ENCODE measurements at places on chromosomes 16 and 17.

- DNase-seq = no peak
These were observed 8.0 kb upstream of the CPPED1 start for GRCh38 chr16:12811441-12812383.

DNA sequence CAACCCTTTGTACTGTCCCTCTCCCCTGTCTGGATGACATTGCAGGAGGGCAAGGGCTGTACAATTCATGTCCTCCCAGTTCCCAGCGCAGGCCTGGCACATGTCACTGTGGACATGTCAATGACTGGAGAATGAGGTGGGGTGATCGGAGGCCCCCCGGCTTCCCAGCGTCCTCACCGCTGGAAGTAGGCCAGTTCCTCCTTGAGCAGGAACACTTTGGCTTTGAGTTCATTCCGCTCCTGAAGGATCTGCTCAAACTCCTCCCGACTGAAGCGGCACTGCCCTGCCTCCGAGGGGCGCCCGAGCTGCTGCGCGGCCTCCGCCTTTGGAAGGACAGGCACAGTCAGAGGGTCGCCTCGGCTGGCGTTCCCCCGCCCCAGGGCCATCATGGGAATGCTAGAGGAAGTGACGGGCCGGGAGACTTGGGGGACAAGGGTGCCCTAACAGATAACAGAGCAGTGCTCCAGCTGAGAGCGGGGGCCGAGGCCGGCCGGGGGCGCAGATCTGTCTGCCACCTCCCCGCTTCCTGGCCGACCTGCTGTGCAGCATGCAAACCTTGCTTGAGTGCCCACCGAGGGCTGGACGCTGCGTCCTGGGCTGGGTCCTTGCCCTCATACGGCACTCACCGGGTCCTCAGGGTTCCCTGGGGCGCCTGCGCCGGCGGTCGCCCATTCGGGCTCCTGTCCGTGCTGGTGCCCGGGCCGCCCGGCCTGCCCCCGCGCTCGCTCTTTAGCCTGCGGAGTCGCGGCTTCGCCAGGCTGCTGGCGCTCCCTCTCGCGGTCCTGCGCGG is 1.3 kb downstream of the RILP start:
- DNase-seq = no peak

GRCh38 chr16:31382485-31383161 is 10.5 kb upstream of the ITGAD start:
- DNase-seq = peak; percentile 66

DNA sequence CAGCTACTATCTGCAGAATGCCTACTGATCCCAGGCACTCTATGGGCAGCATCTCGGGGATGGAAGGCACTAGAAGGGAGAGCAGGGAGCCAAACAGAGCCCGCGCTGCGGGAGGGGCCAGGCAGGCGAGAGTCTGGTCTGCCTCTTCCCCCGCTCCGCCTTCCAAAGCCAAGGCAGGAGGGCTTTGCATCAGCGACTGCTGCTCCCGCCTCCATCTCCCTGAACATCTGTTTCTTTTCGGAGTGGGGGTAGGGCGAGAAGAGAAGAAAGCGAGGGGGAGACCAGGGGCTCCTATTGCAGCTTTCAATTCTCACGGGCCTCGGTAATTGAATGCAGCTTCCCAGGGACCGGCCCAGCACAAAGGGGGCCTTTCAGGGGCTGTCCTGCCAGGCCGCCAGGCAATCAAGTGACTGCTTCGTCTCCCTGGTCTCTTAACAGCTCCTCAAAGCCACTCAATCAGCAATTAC is 31.4 kb upstream of the CDC42EP4 start:
- no peak for DNase-seq

- no peak for DNase-seq
These were observed 29.0 kb upstream of the CLEC3A start for GRCh38 chr16:77993111-77993985.

GRCh38 chr17:48513097-48513496 is 17.7 kb downstream of the HOXB1 start:
- DNase-seq = no peak

GRCh38 chr16:83113317-83113716 is 486.5 kb downstream of the CDH13 start:
- DNase-seq = no peak

GRCh38 chr16:12362482-12363458 is 386.2 kb downstream of the SNX29 start:
- DNase-seq = no peak

GRCh38 chr17:66401364-66401763 is 99.0 kb downstream of the PRKCA start:
- no peak for DNase-seq

DNA sequence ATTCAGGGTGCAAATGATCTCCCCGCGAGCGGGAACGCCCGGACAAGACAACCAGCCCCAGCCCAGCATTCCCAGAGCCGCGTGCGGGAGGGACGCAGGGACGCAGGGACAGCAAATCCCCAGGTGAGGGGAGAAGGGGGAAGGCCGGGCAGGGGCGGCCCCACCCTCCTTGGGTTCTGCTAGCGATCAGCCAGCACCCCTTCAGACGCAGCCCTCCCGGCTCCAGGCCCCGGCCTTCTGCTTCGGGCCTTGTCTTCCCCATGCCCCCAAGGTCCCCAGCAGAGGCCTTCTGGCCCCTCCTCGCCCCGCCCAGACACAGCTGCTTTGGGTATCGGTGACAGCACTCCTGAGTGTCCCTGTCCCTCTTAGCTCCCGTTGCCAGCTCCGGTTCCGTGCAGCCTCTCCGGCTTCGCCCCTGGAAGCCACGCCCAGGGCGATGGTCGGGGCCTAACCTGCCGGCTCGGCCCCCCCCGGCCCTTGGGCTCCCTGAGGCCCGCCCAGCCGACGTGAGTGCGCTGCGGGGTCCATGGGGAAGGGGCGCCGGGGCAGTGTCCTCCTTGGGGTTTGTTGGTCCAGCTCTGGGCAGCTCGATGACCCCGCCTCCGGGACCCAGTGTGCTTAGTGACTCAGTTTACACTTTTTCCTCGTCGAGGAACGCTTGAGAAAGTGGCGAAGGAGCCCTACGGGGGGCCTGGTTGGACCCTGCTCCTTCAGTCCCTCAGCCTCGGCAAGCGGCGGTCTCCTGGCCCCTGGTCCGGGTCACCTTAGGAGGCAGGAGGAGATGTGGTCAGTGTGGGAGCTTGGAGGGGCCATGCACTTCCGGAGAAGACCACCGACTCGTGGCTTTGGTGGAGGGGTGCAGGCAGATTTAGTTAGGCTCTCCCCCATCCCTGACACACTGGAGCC is 50.5 kb upstream of the AMZ2 start:
- peak; percentile 47 for DNase-seq

DNA sequence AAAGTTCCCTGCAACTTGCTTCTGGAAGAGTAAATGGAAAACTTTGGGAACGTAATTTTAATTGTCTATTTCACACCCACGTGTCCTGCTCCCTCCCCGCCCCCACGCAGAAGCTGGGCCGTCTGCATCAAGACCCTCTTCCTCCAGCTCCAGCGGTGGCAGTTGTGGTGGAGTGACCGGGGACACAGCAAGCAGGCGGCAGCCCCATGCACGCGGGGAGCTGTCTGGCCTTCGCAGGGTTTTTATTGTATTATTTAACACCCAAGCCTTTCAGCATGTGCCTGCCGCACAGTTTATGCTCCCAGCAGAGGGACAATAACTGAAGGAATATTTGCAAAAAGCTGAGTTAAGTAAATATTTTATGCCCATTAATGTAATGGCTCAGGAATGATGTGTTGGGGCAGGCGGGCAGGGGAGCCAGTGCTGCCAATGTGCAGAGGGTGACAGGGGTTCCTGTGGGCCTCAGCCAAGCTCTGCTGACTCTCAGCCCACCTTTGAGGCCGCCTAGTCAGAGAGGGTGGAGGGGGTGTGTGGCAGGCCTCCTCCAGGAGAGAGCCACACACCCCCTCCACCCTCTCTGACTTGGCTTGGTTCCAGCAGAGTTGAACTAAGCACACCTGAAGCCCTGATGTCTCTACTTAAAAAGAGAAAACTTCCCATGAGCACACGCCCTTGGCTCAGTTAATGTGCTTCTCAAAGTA is 32.4 kb upstream of the ENPP7 start:
- no peak for DNase-seq

- DNase-seq = no peak
These were observed 61.8 kb downstream of the XYLT1 start for GRCh38 chr16:17408955-17409441.

DNA sequence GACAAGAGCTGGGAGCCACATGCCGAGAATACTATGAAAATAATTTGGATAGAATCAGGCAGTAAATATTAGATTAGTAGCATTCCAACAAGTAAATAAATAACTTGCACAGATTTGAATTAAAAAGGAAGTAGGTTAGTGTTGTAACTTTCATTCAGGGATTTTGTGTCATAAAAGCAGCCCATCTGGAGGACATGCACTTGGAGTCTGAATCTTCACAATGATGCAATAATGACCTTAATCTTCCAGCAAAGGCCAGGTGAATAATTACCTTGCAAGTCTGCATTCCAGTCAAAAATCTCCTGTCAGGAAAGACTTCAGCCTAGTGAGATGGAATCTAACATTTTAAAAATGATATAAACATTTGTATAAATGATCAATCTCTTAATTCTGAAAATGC is 518.1 kb downstream of the KCNJ2 start:
- DNase-seq = no peak

- no peak for DNase-seq
These were observed 3.0 kb downstream of the CDRT4 start for GRCh38 chr17:15464231-15464985.

DNA sequence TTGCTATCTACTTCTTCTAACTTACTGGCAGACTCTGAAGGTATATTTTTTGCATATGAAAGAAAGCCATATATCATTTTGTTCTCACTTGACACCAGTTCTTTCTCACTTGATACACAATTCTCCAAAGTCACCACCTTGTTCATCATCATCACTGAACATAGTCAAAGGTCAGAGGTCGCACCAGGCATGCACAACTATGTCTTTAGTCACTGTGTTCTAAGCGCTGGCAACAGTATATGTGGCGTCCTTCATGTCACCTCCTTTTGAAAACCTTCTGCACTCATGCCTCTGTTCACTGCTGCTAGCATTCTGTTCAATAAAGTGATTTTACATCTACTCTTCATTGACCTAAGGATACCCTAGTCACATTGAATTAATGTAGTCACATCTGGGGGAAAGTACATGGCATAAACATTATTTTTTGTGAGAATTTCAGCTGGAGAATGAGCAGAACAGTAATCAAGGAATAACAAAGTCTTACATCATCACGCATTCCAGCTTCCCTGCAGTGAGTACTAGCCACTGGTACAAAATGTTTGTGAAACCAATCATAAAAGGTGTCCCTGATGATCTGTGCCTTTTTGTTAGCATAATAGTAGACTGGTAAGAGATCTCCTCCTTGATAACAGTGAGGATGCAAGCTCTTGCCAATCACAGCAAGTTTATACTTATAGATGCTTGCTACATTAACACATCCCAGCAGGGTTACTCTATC is 20.5 kb upstream of the TBX4 start:
- no peak for DNase-seq

All from 8988T (cell line).